ENCODE measurements at places on chromosomes 13 and 19. TPM values are rescaled to one million over a fixed set of nuclear protein-coding genes. Genes with fewer than 3 reads are reported as not detected.

GRCh38 chr13:26469602-26470001, 87.9 kb upstream of the WASF3 start:
- DNase-seq: no peak

DNA sequence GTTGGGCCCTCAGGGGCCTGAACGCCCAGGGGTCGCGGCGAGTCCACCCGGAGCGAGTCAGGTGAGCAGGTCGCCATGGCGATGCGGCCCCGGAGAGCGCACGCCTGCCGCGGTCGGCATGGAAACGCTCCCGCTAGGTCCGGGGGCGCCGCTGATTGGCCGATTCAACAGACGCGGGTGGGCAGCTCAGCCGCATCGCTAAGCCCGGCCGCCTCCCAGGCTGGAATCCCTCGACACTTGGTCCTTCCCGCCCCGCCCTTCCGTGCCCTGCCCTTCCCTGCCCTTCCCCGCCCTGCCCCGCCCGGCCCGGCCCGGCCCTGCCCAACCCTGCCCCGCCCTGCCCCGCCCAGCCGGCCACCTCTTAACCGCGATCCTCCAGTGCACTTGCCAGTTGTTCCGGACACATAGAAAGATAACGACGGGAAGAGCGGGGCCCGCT, at the start of gene CCNA1:
CCNA1 (plus strand) TSS at position 390 of the 439 bp plus-strand sequence. CDS start 562 bp downstream, outside the sequence.
- DNase-seq: peak; percentile 79

DNA sequence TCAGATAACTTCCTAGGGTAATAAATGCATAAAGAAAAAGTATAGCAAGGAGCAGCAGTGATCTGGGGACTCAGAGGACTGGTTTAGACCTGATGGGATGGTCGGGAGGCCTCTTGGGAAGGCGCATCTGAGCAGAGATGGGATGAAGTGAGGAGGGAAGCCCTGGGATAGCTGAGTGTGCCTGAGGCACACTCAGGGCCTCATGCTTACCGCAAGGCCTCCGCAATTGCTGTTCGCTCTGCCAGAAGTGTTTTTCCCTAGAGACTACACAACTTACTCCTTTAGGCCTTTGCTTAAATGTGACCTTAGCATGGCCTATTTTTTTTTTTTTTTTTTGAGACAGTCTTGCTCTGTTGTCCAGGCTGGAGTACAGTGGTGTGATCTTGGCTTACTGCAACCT, 4.1 kb upstream of the DLL3 start:
- DNase-seq: no peak

- DNase-seq: peak; percentile 38
Observed at GRCh38 chr19:49520705-49521319, 7.0 kb upstream of the RCN3 start.

PNMA8B gene
- 3.1 TPM for total RNA-seq

GRCh38 chr19:41706741-41707501, 1.5 kb upstream of the CEACAM5 start:
- peak; percentile 48 for DNase-seq

DNA sequence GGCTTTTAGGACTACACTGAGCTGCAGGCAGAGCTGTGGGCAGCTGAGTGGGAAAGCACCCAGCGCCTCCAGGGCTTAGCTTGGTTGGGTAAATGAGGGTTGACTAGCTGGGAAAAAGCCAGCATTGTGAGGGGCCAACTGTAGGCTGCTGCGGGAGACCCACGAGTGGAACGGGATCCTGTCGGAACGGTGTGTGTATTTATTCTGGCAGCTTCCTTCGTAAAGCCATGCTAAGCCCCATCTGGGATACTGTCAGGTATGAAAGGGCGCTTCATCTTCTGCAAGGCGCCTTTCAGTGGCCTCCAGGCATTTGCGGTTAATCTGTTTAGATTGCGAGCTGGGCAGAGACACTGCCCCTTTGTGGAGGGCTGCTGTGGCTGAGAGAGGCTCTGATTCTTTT, 39.5 kb upstream of the CNMD start:
- DNase-seq: no peak

CLIP3 gene
- 24.2 TPM for total RNA-seq

Measured in testis (tissue), 5 donors.